ENCODE measurements at places on chromosomes 4 and X. TPM values are rescaled to one million over a fixed set of nuclear protein-coding genes. Genes with fewer than 3 reads are reported as not detected.

BANK1 gene
- 0.06 TPM for total RNA-seq

IL21 gene
- total RNA-seq, result not detected

DDIT4L gene
- not detected for total RNA-seq

AMTN gene
- 142 TPM for total RNA-seq

MAGIX gene
- 2.3 TPM for total RNA-seq
